ENCODE measurements at places on chromosomes 2 and 18.

GRCh38 chr2:71629273-71629672 is 175.9 kb downstream of the DYSF start:
- DNase-seq = no peak

- DNase-seq = peak; percentile 31
Measured at GRCh38 chr2:108621087-108621559, 86.9 kb downstream of the LIMS1 start.

- peak; percentile 36 for DNase-seq
Measured at GRCh38 chr18:79950515-79951341, 725 bp downstream of the SLC66A2 start.

GRCh38 chr2:64711252-64711800 is 57.6 kb upstream of the SERTAD2 start:
- DNase-seq = peak; percentile 15

- no peak for DNase-seq
Measured at GRCh38 chr2:102094917-102095316, 47.6 kb upstream of the IL1R1 start.

GRCh38 chr2:705971-706511 is 28.8 kb upstream of the TMEM18 start:
- DNase-seq = no peak

DNA sequence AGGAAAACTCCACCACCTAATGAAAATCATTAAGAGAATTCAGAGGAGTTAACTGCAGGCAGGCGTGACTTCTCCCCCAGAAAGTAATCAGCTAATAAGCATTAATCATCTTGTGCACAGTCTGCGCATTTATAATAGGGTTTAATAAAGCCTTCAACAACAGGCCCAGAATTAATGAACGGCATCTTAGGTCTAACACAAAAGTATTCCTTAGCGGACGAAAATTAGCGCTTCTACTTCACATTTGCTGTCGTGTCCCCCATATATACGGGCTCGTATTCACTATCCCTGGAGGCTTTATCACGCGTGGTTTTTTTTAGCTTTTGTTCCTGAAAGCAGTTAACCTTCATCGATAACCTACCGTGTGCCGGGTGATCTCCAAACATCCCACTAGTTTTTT is 1.8 kb downstream of the ATP8B1 start:
- no peak for DNase-seq

- DNase-seq = no peak
Measured at GRCh38 chr18:32803568-32803967, 30.7 kb upstream of the KLHL14 start.

- no peak for DNase-seq
Measured at GRCh38 chr2:53739032-53739431, 28.6 kb upstream of the CHAC2 start.

DNA sequence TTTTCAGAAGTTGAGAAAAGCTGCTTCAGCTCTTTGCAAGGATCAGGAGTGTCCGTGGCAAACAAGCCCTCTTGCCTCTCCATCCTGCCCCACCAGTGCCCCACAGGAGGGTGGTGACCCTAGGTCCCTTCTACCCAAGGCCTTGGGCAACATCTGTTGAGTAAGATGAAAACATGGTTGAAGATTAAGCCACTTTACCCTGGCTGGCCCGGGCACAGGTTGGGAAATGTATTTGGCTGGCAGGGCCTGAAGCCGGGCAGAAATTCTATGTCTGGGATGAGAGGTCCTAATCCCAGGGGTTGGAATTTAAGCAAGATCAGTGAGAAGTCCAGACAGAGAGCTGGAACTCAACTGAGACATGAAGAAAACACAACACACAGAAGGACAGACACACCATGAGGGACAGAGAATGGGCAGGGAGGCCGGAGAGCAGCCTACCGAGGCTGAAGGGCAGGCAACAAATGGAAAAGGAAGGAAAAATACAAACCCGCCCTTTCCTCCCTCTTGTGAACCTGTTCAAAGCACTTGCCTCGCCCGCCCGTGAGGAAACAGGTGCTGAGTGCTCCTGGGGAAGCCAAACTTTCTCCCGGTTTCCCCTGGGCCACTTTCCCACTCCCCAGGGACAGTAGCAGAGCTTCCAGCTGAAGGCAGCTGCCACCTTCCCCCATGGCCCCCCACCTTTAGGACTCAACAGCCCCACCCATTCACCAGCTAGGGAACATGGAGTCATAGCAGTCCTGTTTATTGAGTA is 86.1 kb downstream of the TNS1 start:
- no peak for DNase-seq

GRCh38 chr2:67792681-67793091 is 270.1 kb downstream of the C1D start:
- DNase-seq = no peak

DNA sequence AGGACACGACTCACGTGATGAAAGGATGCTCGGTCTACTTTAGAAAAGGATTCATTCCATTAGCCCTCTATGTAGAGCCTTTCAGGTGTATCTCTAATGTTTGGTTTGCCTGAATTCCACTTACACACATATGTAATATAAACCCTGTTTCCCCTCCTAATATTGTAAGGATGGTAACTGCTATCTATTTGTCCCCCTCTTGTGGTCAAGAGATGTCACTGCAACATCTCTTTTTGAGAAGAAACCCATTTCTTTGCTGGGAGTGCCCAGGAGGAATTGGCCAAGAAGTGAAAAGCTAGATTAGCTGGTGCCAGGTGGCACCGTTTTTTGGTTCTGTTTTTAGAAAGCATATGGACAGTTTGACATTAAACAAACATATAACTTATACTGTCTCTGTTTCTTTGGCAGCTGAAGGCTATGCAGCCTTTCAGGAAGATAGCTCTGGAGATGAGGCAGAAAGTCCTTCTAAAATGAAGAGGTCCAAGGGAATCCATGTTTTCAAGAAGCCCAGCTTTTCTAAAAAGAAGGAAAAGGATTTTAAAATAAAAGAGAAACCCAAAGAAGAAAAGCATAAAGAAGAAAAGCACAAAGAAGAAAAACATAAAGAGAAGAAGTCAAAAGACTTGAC is 41.2 kb downstream of the RALBP1 start:
- DNase-seq = no peak

- DNase-seq = peak; percentile 45
Measured at GRCh38 chr2:95323347-95324155, 26.4 kb downstream of the KCNIP3 start.

DNA sequence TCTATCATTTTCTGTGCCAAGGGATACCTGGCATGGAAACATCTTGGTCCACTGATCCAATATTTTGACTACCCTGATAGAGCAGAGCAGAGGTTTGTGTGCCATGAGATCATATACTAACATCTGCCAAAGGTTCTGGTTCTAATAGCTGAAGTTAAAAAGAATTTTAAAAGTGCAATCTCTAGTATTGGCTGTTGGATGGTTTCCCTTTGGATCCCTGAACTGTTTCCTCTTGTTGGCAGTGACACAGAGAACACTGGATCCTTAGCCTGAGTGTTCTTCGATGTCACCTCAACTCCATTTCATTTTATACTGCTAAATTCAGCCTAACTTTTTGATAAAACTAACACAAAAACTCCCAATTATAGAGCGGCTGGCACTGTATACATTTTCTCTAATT is 169.3 kb upstream of the FBXO11 start:
- DNase-seq = no peak

- no peak for DNase-seq
Measured at GRCh38 chr2:121818546-121818945, 63.1 kb downstream of the TSN start.

DNA sequence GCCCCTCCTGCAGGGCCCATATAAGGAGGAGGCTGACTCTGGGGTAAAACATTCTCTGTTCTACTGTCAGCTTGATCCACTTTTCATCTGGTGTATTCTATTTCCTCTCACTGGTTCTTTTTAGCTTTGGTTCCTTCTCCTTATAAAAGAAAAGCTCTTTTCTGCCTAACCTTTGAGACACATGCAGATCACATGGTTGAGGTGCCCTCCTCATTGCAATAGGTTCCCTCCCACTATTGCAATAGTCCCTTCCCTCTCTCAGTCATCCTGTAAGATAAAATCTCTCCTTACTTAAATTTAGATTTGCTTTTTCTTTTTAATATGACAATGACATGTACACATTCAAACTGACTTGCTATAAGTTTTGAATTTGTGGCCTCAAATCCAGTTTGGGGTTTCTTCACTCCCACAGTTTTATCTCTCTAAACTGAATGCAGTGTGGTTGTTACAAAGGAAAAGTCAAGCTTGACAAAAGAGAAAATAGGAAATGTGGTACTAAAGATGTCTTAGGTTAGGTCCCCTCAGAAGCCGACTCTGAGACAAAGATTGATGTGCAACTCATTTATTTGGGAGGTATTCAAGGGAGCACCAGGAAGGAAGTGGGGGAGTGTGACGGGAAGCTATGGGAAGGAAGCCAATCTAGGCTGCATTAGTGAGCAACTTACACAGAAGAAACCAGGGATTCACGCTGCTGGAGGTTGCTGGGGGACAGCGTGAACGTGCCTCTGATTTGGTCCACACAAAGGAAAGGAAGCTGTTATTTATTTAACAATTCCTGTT is 127.6 kb upstream of the LINC00305 start:
- DNase-seq = peak; percentile 27

GRCh38 chr2:32711219-32711618 is 83.4 kb downstream of the TTC27 start:
- DNase-seq = no peak

- no peak for DNase-seq
Measured at GRCh38 chr2:17736989-17737388, 16.6 kb downstream of the SMC6 start.

- DNase-seq = no peak
Measured at GRCh38 chr2:187877391-187877790, 323.2 kb upstream of the TFPI start.

GRCh38 chr2:156901373-156902031 is 356.0 kb upstream of the GALNT5 start:
- no peak for DNase-seq
